MG63 (cell line): ENCODE measurements at places on chromosomes 7 and 10.

DNA sequence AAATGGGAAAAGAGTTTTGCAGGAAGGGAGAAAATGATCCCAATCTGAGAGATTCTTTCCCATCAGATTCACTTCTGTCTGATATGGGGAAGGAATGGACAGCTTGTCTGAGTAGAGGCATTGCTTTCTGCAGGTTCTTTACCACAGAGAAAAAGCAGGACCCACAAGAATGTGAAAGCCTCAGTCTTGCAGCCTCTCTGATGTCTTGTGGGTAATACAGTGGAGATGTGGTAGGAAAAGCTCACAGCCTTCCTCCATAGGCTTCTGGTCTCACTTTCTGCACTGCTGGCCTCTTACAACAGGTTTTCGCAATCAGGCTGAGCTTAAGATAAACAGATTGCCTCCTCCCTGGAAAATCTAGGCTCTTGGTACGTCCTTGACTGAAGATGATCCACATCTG, 551 bp downstream of the IFIT1 start:
- DNase-seq: peak; percentile 7

GRCh38 chr7:73830681-73831583, at the start of gene CLDN4:
Gene CLDN4 (plus strand): TSS chr7:73830996. CDS start chr7:73831202, 206 bp downstream.
- DNase-seq: no peak

- DNase-seq: no peak
These were observed 137.4 kb upstream of the GRB10 start for GRCh38 chr7:50920031-50920635.

- no peak for DNase-seq
These were observed 26.1 kb downstream of the CALML3 start for GRCh38 chr10:5550621-5551530.

GRCh38 chr10:48932831-48933664, 6.6 kb downstream of the LRRC18 start:
- DNase-seq: peak; percentile 52

DNA sequence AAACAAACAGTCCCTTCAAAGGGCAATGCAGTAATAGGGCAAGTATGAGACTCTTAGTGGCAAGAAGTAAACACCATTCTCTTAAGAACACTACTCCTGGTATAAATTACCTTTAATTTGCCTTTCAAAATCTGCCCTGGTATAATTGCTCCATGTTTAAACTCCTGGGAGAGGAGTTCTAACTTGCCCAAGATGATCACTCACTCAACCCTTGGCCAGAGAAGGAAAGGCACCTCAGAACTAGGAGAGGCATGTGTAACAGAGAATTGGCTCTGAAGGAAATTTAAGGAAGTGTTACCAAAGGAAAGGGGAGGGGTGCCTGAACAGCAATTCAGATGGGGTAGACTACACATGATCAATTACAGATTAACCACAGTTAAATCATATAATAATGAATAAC, 1173.6 kb upstream of the SORCS1 start:
- no peak for DNase-seq

- no peak for DNase-seq
These were observed 46.9 kb downstream of the SLIT1 start for GRCh38 chr10:97138846-97139245.

GRCh38 chr10:30178356-30178964, 119.1 kb upstream of the JCAD start:
- no peak for DNase-seq

GRCh38 chr7:130845581-130846085, 111.6 kb upstream of the KLF14 start:
- peak; percentile 81 for DNase-seq

- no peak for DNase-seq
These were observed 14.9 kb downstream of the CCL26 start for GRCh38 chr7:75756991-75757676.

DNA sequence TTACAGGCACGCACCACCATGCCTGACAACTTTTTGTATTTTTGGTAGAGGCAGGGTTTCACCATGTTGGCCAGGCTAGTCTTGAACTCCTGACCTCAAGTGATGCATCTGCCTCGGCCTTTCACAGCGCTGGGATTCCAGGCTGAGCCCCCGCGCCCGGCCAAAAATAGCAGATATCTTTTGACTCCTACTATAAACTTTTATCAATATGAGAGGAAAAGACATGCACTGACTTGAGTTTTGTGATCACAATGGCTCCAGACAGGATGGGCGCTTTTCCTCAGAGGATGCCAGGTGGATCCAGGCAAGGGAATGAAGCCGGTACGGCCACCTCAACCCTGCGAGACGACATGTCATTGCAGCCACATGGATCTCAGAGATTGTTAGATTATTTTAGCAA, 123.9 kb downstream of the DNAJB6 start:
- DNase-seq: no peak

- DNase-seq: peak; percentile 14
These were observed 171.1 kb upstream of the PHF14 start for GRCh38 chr7:10802526-10802925.

DNA sequence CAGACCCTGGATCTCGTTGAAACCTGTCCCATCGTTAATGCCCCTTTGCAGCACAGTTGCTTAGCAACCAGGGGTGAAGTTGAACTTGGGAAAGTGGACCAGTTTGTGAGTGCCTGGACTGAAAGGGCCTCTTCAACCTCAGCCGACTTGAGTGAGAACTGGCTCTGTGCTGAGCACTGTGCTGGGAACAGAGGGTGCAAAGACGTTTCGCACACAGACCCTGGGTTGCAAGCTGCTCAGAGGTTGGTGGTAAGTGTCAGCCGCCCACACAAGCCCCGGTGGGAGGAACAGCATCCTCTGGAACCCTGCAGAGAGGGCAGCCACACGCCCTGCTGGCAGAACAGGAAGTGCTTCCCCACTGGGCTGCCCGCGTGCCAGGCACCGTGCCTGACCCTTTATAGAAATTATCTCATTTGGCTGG, 89.2 kb downstream of the CARD11 start:
- DNase-seq: peak; percentile 20

GRCh38 chr7:117728890-117729624, 144.2 kb downstream of the CTTNBP2 start:
- no peak for DNase-seq

DNA sequence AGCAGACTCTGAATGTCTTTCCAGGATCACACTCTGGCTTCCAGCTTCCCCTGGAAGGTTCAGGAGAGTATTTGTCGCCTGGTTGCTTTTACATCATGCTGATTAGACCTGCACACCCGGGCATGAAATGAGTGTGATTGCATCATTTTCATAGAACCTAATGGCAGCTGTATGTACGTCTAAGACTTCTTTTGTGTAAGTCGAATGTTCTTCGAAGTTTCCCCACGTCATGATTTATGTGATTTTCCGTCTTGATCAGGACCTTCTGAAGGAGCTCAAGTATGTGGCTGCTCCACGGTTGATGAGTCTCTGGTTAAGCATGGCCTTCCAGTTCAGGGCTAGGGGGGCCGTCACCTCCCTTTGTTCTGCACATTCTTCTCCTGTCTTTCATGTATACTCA, 4.5 kb downstream of the EIF4H start:
- DNase-seq: no peak

GRCh38 chr10:48625826-48626134, 20.9 kb upstream of the ARHGAP22 start:
- no peak for DNase-seq

DNA sequence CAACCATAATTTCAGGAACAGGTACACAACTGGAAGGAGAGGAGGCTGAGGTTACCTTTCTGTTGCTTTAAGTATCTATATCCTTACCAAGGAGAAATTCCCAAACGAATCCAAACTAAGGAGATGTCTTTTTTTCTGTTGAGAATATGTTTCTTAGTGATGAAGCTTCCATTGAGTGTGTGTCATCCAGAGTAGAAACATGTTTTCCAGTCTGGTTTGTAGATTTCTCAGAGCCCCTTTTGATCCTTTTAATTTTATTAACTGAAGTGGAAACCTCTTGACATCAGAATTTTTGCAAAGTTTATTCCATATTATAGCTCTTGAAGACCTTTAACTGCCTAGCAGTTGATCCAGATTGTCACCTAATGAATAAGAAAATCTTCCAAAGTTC, 207.1 kb upstream of the FERD3L start:
- no peak for DNase-seq

GRCh38 chr10:104350127-104350635, 3.5 kb upstream of the CFAP58 start:
- no peak for DNase-seq

DNA sequence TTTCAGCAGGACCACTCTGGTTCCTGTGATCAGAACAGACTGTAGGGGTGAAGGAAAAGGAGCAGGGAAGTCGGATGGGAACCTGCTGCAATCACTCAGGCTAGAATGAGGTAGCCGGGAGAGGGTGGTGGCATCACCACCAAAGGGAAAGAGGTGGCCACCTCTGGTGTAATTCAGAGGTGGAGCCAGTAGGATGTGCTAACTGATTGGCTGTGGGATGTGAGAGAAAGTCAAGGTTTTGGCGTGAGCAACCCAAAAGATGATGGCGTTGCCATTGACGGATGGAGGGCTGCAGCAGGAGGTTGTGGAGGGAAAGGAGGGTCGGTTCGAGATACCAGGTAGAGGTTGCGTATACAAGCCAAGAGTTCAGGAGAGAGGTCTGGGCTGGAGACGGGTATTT, 7.4 kb upstream of the VSIR start:
- DNase-seq: no peak

- no peak for DNase-seq
These were observed 26.9 kb downstream of the RGS10 start for GRCh38 chr10:119515511-119516045.

- DNase-seq: no peak
These were observed 57.8 kb upstream of the OPALIN start for GRCh38 chr10:96416643-96417042.

- DNase-seq: peak; percentile 83
These were observed at the start of gene RPP30 for GRCh38 chr10:90871766-90872647. Gene RPP30 (plus strand): TSS chr10:90871974. CDS start chr10:90871987, 13 bp downstream.

DNA sequence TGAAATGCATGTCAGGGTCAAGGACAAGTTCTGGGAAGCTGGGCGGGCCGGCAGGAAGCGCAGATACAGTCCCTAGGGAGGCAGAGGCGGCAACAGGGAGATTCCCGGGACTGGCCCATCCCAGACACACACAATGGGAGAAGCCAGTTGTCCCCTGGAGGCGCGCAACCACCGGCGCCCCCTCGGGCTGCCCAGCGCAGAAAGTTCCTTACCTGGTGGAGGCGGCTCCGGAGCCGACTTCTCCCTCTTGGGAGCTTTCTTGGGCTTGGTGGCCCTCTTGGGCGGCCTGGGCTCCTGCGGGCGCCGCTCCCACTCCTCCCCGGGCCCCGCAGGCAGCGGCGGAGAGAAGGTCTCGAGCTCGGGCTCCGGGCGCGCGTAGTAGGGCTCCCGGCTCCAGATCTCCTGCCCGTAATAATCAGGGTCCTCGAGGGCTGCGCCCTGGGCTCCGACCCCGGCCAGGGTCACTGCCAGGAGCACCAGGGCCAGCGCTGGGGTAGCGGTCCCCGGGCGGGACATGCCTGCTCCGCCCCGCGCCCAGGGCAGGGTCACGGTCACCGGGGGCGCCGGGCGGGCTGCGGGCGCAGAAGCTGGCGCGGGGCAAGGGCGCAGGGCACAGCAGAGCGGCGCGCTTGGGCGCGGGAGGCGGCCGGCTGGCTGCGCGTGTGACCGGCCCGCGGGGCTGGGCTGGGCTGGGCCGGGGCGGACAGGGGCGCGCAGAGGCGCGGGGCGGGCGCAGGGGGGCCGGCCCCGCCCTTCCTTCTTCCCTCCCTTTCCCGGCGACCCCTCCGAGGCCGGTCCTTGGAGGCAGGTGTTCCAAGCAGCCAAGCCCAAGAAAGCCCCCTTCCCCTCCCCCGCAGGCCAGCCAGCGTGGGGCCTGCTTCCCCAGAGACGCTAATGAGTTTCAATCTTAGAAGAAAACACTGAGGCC, at the start of gene CPXM2:
Gene CPXM2 (minus strand): TSS at position 664 of the 928 bp plus-strand sequence. CDS start 148 bp downstream, at position 516.
- no peak for DNase-seq

DNA sequence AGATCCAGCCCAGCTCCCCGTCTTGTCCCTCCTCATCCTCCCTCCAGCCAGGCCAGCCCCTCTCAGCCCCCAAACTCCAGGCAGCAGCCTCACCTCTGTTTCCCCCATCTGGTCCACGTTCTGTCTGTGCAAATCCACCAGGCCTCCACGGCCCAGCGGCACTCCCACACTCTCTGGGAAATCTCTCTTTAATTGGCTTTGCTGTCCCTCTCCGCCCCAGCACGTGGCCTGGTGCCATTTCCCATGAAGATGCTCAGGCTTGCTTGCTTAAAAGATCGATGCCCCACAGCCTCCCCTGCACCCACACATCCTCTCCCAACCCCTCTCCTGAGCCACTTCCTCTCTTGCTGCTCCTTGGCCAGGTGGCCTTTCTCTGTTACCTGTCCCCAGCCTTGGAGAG, 39.3 kb downstream of the PRF1 start:
- DNase-seq: no peak

- DNase-seq: no peak
These were observed 488.0 kb upstream of the SEMA3A start for GRCh38 chr7:84682543-84682942.

- no peak for DNase-seq
These were observed 462 bp upstream of the CISD1 start for GRCh38 chr10:58268454-58268945.

DNA sequence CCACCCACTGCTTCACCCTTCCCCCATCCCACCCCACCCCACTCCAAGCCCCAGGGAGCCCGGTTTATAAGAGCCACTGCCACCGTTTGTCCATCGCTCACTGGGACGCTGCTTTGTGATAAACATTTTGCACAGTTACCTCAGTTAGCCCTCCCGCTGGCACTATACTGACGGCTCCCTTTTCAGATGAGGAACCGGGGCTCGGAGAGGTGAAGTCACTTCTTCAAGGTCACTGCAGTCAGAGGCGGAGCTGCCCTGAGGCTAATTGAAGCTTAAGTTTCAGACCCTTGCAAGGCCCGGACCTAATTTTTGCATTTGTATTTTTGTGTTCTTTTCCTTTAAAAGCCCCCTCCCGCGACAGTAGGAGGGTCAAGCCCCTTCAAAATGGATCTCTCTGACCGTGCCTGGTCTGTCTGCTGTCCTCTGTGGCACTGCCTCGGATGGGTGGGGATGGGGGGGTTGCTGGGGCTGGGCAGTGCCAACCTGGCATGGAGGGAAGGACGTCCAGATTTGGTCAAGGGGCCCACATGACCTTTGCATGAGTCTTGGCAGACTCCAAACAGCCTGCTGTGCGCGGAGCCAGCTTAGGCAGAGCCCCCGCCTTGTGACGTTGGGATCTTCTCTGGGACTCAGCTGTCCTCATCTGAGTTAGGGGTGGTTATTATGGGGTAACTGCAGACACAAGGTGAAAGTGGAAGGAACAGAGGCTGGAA, 17.7 kb upstream of the NODAL start:
- no peak for DNase-seq

GRCh38 chr10:96271016-96271815, at the start of gene BLNK:
Gene BLNK (minus strand): TSS chr10:96271569. CDS start chr10:96271398, 171 bp downstream.
- DNase-seq: peak; percentile 38

DNA sequence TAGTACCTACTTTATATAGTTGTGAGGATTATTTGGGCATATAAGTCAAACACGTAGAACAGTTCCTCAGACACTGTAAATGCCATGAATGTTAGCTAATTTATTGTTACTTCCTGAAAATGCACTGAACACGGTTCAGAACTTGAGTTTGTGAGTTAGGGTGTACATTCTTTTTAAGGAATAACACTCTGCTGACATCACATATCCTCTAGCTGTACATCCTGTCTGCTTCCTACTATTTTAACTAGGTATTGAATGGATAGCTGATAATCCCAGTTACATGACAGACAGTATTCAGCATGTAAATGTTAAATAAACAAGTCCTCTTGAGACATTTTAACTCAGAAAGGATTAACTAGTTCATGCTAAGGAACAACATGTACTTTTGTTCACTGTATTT, 16.0 kb downstream of the SAMD8 start:
- no peak for DNase-seq
